ENCODE measurements at places on chromosomes 16 and 17. TPM values are rescaled to one million over a fixed set of nuclear protein-coding genes. Genes with fewer than 3 reads are reported as not detected.
A peak's percentile ranks its signal among the peaks of the same experiment; 100 is the strongest.

KRT36 gene
- total RNA-seq = not detected

- no peak for DNase-seq
Measured at GRCh38 chr17:77459018-77459755, 318.4 kb downstream of the SEC14L1 start.

- DNase-seq = no peak
Measured at GRCh38 chr17:80611816-80612215, 67.2 kb downstream of the RPTOR start.

AGRP gene
- not detected for total RNA-seq

KRT32 gene
- total RNA-seq = not detected

- no peak for DNase-seq
Measured at GRCh38 chr17:35895636-35896587, 15.8 kb upstream of the CCL5 start.

GRCh38 chr17:378068-378467, 25.5 kb upstream of the RPH3AL start:
- no peak for DNase-seq

P2RX1 gene
- total RNA-seq = 0.07 TPM

GRCh38 chr17:16215273-16215964, at the start of gene NCOR1:
TSS of gene NCOR1 (minus strand) at chr17:16215534. CDS start at chr17:16194569, 20,965 bp downstream.
- DNase-seq = peak; percentile 95

DNA sequence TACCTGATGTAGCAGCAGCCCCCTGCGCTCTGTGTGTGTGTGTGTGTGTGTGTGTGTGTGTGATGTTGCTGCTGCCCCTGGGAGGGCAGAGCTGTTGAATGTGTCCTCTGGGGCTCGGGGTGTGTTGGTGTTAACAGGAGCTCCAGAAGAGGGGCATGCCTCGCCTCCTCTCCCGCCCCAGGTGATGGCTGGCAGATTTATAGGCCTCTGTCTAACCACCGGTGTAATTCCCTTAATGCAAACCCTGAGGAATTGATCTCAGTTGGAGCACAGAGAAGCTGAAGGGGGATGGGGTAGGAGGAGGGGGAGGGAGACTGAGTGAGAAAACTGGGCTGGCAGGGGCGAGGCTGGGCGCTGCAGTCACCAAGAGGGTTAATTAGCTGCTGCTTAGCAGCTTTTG, 10.0 kb downstream of the CACNA1G start:
- DNase-seq = no peak

- peak; percentile 36 for DNase-seq
Measured at GRCh38 chr16:57736419-57737351, 1.1 kb downstream of the KATNB1 start.

DNA sequence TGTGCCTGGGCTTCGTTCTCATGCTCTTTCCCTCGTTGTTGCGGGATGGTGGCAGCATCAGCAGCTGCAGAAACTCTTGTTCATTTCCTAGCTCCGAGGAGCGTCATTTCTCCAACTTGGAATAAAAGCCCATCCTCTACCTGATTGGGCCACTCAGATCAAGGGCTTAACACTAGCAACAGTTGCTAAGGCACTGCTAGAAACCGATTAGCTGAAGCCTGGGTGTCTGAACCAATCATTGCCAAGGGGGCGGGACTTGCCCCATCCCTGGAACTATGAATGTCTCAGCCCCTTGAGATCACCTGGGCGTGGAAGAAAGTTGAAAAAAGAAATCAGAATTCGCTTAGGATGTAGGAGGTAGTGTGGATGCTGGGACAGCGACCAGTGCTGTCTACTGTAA, 145.3 kb downstream of the FOXL1 start:
- peak; percentile 47 for DNase-seq

DNA sequence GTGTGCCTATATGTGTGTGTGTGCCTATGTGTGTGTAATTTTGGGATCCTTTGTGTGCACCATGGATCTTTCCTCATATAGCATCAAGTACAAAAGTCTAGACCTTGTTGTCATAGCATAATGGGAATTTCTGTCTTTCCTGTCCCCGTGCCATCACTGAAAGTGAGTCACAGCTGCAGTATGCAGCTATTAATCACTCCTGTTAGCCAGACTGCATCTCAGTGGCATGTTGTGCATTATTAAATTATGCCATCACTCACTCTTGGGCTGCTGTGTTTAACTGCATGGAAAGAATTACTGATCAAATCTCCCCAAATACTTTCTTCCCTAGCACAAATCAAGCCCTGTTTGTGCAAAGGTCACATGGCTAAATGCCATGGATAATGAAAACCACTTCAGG, 92.4 kb downstream of the CBLN1 start:
- DNase-seq = no peak

DNA sequence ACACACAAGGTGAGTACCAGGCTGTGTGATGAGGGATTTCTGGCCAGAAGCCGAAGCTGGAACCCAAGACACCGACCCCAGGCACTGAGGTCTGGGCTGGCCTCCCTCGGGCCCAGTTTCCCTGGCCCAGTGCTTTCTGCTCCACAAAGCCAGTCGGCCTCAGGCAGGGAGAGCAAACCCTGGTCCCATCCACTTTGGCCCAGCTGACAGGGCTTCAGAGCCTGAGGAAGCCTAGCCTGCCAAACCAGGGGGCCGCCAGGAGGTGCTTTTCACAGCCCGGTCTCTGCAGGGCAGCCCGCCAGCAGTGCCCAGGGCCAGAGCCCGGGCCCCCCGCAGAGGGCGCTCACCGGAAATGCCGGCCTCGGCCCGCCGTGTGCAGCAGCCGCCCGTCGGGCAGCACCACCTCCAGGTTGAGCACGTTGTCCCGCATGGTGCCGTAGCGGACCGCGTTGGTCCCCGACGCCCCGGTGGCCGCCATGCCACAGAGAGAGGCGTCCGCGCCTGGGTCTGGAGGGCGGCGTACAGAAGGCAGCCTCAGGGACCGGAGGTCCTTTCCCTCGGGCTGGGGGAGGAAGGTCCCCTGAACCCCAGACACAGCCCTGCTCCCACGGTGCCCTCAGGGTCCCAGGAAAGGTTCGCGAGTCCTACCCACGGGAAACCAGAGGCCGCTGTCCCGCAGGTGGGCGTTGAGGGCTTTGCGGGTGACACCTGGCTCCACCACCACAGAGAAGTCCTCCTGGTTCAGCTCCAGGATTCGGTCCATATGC, 2.2 kb downstream of the LDHD start:
- DNase-seq = no peak

KLHDC4 gene
- 60.5 TPM for total RNA-seq

GRCh38 chr16:69732101-69732500, 5.7 kb upstream of the NQO1 start:
- no peak for DNase-seq

GRCh38 chr16:76784530-76784929, 406.5 kb upstream of the MON1B start:
- no peak for DNase-seq

- DNase-seq = no peak
Measured at GRCh38 chr16:85301231-85301630, 189.0 kb upstream of the CIBAR2 start.

DNA sequence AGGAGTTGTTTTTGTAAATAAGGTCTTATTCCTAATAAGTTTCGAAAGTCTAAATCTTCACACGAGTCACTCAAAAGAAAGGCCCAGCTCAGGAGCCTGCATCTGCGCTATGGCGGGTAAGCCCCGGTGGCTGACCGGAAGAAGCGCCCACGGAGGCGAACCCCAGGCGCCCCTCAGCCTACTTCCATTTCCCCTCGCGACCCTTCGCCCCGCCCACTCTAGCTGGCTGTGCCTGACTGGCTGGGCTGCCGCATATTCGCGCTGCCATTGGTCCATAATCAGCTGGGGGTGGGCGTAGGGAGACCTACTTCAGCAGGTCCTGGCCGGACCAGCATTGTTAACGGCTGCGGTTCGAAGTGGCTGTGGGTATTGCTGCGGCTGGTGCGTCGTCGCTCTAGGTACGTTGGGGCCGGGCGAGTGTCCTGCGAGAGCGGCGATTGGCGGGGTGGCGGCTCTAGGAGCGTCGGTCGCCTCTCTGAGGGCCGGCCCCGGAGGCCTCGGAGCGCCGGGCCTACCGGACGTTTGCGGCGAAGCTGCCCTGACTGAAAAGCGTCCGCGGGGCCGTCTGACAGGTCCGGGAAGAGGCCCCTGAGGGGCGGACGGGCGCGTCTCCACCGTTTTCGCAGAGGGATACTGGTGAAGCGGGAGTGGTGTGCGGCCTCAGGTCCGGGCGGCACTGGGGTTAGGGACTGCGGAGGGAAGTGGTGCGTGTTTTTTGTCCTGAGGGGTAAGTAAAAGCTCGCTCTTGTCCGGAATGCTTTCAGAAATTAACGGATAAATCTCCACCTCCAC, at the start of gene ATF7IP2:
Gene ATF7IP2, plus strand, starts transcription at position 337 of the 792 bp plus-strand sequence. CDS start 44,560 bp downstream, outside the sequence.
- peak; percentile 98 for DNase-seq

DNA sequence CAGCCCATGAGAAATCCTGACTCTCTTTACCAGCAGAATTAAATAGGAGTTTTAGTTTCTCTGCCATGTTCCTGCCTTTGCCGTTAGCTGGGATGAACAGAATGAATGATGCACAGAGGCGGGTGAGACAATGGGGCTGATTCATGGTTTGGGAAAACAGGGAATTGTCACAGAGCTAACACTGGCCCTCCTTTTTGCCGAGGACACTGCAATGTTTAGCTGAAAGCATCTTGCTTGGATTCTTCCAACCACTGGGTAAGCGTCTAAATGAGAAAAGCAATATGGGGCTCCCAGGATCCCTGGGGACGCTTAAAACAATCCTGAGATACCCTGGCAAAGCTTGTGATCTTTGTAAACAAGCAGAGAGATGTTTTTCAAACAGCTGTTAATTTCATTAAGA, 12.8 kb upstream of the PAFAH1B1 start:
- no peak for DNase-seq

DNA sequence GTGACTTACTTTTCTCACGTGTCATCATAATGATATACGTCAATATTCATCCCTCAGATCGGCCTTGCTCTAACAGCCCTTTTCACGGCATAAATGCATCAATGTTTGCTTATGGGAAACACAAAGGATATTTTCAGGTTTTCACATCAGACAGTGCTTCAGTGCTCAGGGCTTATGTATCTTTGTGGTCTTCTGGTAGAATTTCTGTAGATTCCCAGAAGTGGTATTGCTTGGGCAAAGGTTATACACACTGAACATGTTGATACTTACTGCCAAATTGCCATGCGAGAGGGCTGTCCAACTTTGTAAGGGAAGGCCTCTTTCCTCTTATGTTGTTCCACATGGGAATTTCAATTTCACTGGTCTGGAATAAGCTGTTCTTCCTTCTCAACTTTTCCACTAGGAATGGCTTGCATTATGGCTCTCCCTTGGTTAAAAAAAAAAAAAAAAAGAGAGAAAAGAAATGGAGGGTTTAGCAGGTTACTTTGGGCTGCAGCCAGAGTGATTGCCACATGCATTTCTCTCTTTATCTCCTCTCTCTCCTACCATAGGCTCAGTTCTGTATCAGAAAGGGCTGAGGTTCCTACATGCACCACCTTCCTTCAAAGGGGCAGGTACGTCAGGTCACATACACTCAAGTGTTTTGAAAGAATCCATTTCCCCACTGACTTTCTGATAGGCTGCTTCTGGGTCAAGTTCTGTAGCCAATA, 19.3 kb downstream of the DHODH start:
- DNase-seq = no peak

- DNase-seq = no peak
Measured at GRCh38 chr16:86892509-86892908, 314.2 kb downstream of the FOXL1 start.

All from WTC11 (cell line).